ENCODE measurements at places on chromosomes 13 and 19.

GRCh38 chr19:50280074-50280473, 49.1 kb downstream of the KCNC3 start:
- no peak for DNase-seq

DNA sequence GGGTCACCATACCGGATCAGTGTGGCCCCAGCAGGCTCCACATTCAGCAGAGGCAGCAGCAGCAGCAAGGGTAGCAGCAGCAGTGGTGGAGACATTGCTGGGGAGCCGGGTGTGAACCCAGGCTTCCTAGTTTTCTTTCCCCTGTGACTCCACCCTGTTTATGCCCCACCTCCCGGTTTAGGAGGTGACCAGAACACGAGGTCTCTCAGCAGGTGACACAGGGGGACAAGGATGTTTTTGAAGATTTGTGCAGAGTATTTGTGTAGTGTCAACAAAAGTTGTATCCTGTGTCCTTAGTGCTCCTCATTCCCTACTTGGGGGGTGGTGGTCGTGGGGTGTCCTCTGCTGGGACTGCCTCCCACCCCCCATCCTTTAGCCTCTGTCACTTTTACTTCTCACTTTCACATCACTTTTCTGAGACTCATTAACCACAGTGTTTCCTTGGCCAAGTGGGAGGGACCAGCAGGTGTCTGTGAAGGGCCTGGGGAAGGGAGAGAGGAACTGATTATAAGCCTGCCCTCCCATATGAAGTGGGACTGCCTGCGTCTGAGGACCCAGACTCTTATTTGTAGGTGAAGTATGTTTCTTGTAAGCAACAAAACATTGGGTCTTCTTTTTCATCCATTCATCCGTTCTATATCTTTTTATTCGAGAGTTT, 15.6 kb upstream of the KCNC3 start:
- no peak for DNase-seq

GRCh38 chr13:87311165-87311564, 360.0 kb upstream of the SLITRK5 start:
- no peak for DNase-seq

DNA sequence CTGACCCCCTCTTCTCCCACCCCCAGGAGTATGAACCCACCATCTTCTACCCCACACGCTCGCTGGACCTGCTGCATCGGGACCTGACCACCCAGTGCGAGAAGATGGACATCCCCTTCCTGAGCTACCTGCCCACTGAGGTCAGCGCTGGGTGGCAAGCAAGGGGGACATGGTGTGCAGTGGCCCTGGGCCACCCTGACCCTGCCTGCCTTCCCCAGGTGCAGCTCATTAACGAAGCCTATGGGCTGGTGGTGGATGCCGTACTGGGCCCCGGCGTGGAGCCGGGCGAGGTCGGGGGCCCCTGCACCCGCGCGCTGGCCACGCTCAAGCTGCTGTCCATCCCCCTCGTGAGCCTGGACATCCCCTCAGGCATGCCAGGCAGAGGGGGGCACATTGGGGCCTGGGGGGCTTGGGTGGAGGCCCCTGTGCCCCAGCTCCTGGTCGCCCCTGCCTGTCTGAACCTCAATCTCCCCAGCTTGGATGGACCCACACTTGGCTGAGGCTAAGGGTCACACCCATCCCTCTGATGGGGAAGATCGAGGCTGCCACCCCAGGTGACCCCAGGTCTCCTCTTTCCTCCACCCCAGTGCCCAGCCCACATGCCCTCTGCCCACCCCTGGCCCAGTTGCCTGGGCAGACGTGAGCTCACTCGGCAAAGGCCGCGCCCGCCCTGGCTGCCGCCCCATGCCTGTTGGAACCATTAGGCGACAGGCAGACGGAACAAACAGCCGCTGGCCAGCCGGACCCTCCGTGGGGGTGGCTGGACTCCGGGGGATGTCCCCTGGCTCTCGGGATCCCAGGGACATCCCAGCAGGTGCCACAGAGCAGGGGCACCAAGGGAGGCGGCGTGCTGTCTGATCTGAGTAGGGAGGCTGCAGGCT, 2.5 kb upstream of the CILP2 start:
- DNase-seq: no peak

DNA sequence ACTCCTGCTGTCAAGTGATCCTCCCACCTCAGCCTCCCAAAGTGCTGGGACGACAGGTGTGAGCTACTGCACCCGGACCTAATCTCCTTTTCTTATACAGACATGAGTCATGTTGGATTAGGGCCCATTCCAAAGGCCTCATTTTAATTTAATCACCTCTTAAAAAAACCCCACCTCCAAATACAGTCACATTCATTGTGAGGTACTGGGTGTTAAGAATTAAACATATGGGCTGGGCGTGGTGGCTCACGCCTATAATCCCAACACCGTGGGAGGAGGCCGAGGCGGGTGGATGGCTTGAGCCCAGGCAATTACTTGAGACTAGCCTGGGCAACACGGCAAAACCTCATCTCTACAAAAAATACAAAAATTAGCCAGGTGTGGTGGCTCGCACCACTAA, 46.6 kb downstream of the PIN1 start:
- no peak for DNase-seq

DNA sequence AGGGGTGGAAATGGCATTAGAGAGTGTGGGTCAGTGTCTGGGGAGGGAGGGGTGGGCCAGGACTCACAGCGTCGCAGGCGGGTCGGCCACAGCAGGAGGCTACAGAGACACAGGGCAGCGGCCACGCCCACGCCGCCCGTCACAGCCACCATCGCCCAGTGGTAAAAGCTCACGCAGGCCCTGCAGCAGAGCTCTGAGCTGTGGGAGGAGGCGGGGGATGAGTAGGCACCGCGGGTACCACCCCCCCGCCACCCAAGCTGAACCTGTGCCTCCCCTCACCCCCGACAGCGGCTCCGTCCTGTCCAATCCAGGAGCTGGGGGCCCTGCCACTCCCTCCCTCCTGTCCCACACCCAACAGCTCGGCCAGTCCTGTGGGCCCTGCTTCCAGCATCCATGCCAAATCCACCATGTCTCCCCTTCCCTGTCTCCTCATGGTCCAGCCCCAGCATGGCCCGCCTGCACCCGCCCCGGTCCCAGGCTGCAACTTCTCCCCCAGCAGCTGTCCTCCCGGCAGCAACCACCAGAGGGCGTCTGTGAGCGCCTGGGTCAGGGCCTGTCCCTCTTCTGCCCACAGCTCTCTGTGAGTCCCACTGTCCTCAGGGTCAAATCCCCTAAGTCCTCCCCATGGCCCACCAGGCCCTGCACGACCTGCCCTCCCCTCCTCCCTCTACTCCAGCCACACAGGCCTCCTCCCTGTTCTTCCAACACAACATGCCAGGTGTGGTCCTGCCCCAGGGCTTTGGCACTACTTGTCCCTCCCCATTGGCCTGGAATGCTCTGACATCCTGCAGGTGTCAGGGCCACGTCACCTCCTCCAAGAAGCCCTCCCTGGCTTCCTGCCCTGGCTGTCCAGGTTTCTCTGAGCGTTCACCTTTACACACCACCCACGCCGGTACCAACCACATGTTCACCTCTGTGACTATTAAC, 6.0 kb downstream of the TEKTIP1 start:
- DNase-seq: peak; percentile 74

DNA sequence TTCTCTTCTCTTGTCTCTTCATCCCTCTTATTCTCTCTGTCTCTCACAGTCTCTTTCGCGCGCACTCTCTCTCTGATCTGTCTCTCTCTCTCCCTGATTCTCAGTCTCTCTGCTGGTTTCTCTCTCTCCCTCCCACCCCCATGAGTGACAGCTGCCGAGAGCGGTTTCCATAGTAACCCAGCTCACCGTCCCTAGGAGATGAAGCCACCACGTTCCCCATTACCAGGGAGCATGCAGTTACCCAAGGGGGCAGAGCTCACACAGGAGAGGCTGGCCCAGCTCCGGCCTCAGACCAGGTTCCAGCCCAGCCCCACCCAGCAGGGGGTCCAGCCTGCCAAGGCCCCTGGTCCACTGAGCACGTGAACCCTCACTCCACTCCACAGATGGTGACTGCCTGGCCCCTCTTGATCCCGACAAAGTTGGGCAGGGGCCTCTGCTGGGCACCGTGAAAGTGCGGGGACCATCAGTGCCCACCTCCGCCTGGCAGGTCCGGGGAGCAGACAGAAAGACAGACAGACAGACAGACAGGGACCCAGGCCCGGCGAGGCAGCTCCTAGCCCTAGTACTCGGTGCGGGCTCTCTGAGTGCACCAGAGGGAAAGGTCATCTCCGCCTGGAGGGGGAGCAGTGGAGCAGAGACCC, 50.6 kb downstream of the CELF5 start:
- peak; percentile 75 for DNase-seq

- peak; percentile 83 for DNase-seq
These were observed 18.3 kb downstream of the PABPC3 start for GRCh38 chr13:25114220-25114619.

- DNase-seq: peak; percentile 89
These were observed 20.8 kb upstream of the ERCC1 start for GRCh38 chr19:45444318-45445041.

GRCh38 chr13:64471916-64472315, 2758.2 kb downstream of the PCDH9 start:
- DNase-seq: peak; percentile 11

DNA sequence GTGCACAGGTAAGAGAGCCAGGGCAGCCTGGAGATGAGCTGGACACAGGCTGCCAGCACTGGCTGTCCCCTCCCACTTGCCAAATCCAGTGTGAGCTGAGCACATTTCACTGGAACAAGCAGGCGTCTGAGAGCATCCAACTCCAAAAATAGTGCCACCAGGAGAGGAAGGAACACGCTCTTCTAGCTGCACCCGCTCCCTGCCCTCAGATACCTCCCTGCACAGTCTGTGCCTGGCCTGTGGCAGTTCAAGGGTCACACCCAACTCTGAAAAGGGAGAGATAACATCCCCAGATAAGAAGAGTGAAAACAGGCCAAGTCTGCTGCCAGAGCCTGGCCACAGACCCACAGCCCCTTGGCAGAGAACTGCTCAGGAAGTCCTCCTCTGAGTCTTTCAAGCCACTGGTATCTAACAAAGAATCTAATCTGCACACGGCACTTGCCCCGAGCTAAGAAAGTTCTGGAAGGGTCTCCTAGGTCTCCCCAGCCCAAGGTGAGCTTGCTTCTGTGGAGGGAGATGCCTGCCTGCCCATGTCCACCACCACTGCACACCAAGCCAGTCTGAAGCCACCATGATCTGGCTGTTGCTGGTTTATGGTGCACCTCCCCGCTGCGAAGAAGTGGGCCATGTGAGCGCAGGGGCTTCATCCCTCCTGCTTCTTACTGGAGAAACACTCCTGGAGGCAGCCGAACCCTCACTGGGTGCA, 14.7 kb downstream of the ELL start:
- DNase-seq: no peak

DNA sequence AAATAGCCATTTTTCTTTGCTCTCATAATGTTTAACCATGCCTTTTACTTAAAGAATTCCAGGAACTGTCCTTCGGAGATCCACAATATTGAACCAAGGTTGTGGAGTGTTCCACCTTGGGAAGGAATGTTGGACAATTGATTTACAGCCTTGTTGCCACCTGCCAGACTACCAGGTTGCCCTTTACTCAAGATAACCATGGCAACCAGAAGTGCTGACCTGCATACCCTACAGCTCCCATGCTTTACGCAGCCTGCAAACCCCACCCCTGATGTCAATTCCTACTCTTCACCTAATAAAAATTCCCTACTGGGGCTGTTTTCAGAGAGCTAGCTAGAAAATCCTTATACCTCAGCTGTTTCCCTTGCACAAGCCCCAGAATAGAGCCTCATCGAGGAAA, 151.0 kb upstream of the RXFP2 start:
- DNase-seq: no peak

DNA sequence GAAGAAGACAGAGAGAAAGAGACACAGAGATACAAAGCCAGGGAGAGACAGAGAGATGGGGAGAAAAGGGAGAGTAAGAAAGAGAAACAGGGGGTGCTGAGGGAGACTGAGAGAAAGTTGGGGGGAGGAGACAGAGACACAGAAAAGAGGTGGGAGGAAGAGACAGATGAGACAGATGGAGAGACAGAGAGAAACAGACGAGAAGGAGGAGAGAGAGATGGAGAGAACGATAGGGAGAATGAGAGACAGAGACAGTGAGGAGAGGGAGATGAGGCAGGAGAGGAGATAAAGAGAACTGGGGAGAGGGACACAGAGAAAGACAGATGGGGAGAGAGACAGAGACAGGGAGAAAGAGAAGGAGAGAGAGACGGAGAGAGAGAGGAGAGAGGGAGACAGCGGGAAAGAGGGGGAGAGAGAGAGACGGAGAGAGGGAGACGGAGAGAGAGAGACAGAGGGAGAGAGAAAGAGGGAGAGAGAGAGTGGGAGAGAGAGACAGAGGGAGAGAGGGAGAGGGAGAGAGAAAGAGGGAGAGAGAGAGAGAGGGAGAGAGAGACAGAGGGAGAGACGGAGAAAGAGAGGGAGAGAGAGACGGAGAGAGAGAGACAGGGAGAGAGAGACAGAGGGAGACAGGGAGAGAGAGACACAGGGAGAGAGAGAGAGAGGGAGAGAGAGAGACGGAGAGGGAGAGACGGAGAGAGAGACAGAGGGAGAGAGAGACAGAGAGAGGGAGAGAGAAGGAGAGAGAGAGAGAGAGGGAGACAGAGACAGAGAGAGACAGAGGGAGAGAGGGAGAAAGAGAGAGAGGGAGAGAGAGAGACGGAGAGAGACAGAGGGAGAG, 12.6 kb downstream of the JOSD2 start:
- DNase-seq: no peak

DNA sequence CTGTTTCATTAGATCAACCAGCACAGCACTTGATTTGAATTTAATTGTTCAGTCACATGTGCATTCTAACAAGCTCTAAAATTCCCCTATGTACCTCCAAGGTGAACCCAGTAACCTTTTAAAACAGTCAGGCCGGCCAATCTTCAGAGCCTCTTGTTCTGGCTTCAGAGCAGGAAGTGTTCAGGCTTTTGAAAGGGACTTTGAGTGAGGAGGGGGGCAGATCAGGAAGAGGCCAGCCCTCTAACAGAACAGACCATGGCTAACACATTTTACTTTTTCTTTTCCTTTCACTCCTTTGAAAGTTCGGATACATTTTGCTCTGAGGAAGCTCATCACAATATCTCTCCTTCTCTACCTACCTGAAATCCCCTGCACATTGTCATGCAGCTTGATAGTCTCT, 390.3 kb downstream of the TBC1D4 start:
- peak; percentile 17 for DNase-seq

GRCh38 chr19:46753420-46754155, 7.3 kb upstream of the STRN4 start:
- DNase-seq: peak; percentile 45

- no peak for DNase-seq
These were observed 12.4 kb upstream of the ENOX1 start for GRCh38 chr13:43799191-43799590.

- no peak for DNase-seq
These were observed 216.4 kb downstream of the SLITRK5 start for GRCh38 chr13:87887459-87888123.

- no peak for DNase-seq
These were observed 42.1 kb downstream of the TUBGCP3 start for GRCh38 chr13:112545856-112546255.
